ENCODE measurements at places on chromosomes 13 and 19.

DNA sequence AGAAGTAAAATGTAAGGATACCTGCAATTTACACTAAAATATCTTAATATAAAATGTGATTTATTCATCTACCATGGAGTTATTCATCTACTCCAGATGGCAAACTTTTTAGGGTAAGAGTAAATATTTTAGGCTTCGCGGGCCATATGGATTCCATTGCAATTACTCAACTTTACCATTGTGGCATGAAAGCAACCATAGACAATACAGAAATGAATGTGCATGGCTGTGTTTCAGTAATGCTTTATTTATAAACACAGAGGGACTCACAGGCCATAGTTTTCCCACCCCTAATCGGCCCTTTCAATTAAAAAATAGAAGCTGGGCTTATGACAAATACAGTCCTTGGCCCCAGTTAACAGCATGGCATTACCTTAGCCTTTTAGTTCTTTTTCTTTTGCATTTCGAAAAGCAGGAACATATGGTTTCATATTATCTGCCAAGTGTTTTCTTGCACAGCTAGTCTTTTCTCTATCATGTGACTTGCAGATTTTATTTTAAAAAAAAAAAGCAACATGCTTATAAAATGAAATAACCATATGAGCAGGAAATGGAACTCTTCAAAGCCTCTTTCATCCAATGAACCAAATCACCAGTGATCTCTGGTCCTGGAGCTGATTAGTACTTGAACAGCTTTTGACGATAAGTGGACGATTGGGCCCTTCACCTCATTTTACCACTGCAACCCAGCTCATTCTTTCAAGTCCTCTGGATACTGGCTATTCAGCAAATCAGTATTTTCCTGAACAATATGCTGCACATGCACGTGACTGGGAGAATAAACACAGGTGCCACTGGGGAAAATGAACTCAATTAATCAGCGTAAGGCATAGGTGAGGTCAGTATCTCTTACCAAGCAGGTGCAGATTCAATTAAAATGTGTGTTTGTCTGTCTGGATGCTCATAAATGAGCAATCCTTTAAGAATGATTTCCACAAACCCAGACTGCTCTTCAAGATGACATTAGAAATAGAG lies 63.9 kb downstream of the LHFPL6 start:
- no peak for ATAC-seq

GRCh38 chr19:2138061-2138728 lies 13.2 kb downstream of the AP3D1 start:
- ATAC-seq: no peak

DNA sequence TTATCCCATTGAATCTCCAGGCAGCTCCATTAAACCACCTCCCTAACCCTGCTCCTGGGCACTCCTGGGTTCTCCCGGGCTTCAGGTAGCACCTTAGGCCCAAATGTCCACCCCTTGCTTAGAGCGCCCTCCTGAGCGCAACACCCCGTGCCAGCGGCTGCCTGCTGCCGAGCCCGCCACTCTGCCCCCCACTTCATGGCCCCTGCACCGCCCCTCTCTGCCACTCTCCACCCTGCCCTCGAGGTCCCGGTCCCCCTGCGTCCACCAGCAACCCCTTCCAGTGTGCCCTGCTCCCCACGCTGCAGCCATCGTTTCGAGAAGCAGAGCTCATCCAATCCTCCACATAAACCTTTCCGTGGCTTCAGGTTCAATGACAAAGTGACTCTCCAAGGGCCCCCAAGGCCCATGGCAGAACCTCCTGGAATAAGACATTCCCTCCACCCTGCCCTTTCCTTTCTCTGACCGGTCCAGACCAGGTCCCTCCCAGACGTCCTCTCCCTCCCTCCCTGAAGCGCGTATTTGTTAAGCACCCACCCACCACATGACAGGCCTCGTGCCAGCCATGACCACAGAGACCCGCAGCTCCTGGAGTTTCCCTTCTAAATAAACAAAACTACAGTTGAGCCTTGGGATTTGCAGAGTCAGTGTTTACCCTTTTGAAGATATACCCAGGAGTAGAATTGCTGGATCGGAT lies 66.6 kb downstream of the ARHGEF18 start:
- no peak for ATAC-seq

DNA sequence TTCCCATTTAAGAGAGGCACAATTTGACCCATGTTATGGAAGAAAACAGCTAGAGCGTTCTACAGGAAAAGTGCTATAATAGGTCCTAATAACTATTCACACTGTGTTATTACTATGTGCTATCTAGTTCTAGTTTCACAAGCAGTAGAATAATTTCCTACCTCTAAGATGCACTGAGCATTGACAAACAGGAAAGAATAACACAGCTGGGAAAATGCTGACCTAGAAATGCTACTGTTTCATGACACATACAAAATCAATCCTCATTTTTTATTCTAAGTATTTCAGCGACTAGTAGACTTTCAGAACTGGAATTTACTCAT lies 259.5 kb downstream of the ITGBL1 start:
- ATAC-seq: no peak

- peak; percentile 96 for ATAC-seq
These were observed 1704.7 kb downstream of the SLITRK5 start for GRCh38 chr13:89375839-89376238.

DNA sequence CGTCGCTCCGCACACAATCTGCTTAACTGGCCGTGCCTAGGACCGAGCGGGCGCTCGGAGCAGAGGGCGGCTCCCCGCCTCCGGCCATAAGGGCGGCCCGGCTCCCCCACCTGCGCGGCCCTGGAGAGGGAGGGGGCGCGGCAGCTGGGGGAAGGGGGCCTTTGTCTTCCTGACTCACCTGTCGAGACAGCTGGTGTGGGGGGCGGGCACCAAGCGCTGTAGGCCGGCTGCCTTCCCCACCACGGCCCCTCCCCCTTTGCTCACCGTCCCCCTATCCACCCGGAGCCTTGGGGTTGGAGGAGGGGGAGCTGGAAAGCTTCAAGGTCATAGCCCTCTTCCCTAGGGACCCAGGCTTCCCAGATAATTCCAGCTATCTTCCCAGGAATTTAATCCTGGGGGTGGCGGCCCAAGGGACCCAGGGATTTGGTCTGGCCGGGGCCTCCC lies 1.2 kb downstream of the VASP start:
- ATAC-seq: 0 out of 3 replicates have a peak, but pooled peaks have one; percentile 1

DNA sequence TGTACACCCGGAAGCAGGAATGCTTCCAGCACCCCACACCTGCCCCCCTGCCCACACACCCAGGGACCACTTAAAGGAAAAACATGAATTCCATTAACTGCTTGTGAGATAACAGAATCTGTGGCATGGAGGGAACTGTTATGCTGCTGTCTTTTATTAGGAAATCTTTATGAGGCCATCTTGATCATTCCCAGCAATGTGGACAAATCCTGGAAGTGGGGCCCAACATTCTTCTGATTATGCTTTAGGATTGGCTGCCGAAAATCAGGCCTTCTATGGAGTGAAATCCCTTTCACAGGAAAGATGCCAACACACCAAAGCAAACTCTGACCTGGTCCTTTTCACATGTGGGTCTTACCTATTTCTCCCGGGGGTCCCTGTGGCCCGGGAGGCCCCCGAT lies 114.5 kb downstream of the COL4A1 start:
- ATAC-seq: no peak

DNA sequence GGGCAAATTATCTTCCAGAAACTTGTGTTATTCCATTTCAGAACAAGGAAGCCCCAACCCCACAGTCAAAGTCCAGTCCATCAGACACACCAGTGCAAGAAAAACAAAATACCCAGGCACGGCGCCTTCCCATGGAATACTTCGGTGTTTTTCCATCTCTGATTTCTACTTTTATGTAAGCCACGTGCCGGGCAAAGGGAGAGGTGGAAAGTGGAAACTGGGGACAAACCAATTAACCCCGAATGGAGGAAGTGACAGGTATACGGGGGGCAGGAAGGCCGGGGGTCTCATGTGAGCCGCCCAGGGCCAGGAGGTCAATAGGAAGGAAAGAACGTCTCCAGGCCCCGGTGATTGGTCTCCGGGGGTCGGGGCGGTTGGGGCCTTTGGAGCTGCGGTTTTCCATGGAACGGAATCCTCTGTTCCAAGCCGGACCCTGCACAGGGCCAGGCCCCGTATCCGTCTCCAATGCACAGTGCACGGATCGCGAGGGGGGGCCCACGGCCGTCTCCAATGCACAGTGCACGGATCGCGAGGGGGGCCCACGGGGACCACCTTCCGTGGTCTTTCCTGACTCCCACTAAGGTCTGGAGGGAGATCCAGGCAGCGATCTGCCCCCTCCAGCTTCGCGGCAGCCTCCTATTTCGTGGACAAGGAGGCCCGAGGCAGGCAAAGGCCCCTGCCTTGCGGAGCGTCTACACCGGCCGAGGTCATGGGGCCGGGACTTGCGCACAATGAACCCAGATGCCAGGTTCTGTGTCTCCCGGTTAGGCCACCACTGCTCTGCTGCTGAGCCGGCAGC lies 79.7 kb downstream of the GADD45B start:
- no peak for ATAC-seq

DNA sequence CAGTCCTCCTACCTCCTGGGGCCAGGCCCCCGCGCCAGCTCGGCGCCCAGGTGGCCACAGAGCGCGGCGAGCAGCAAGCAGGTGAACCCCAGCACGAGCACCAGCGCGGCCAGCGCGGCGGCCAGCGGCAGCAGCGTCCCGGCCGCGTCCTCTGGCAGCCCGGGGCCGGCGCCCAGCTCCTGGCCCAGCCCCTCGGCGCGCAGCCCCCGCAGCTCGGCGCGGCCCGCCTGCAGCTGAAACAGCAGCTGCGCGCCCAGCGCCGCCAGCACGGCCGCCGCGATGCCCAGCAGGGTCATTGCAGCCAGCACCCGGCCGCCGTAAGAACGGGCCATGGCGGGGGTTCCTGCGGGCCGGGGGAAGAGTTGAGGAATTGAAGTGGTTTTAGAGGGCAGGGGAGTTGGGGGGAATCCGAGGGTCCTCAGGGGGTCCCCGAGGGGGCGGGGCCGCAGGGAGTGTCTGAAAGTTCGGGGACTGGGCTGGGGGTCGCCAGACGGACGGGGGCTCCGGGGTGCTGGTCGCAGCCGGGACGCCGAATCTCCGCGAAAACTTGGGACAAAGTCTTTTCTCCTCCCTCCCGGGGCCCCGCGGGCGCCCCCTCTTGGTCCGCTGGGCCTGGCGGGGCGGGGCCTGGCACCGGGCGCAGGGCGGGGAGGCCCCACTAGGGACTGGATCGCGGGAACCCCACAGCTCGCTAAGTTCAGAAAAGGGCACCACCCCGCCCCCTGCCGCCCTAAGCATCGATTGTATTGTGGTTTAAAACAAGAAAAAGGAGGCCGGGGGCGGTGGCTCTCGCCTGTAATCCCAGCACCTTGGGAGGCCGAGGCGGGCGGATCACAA lies at the start of gene TMEM221:
Gene TMEM221, minus strand, starts transcription at position 538 of the 837 bp plus-strand sequence. Its CDS starts 206 bp downstream, at position 332.
- ATAC-seq: peak; percentile 82

DNA sequence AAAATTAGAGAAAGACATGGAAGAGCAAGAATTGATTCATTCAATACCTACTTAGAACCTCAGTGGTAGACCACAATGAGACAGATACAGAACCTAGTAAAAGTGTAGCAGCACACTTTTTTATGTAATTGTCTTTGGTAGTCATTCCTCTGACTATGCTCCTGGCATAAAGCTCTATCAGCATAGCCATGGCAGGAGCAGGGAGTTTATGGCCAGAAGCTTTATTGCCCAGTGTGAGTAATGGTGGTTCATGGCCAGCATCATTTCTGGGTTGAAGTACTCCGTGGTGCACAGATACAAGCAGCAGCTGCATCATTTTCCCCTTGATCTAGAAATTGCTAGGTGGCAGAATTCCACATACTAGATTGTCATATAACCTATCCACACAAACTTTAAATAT lies 352.6 kb downstream of the TBC1D4 start:
- no peak for ATAC-seq

DNA sequence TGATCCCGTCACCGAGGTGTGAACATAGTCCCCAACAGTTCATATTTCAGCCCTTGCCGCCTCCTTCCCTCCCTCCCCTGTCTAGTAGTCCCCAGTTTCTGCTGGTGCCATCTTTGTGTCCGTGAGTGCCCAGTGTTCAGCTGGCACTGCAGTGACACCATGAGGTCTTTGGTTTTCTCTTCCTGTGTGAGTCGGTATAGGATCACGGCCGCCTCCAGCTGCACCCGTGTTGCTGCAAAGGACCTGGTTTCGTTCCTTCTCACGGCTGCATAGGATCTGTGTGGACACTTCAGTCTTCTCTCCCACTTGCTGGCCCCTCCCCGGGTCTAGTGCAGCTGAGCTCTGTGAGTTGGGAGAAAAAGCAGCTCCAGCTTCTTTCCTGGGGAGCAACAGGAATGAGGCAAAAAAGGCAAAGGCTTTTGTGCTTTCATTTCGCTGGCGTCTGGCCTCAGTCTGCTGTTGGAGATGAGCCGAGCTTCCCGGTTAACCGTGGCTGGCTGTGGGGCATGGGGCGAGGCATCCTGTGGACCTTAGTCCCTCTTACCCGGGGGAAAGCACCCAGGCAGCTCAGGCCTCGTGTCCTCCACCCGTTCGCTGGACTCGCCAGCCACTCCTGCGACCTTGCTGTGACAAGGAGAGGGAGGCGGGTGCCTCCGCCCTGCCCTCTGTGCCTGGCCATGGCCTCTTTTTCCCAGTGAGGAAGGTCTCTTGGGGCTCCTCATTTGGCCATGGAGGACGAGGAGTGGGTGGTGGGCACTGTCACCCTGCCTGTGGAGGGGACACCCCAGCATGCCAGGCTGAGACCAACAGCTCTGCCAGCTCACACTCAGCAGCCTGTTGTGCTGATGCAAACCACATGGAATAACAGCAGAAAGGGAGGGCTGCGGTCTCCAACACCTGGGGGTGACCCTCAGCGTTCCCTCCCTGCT lies 196.5 kb downstream of the TEX29 start:
- peak; percentile 60 for ATAC-seq

GRCh38 chr13:67588607-67589006 lies 358.5 kb upstream of the PCDH9 start:
- ATAC-seq: no peak

DNA sequence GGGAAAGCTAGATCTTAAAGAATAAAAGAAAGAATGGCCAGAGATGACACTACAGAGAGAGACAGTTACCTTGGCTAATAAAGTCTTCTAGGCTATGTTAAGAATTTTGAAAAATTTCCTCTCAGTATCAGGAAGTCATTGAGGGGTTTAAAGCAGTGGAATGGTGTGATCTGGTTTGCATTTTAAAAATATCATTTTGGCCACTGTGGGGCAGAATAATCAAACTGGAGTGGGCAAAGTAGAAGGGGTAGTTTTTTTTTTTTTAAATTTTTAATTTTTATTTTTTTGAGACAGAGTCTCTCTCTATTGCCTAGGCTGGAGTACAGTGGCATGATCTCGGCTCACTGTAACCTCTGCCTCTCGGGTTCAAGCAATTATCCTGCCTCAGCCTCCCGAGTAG lies 4.4 kb upstream of the CNMD start:
- ATAC-seq: no peak
